ENCODE measurements at places on chromosomes 2 and 18.

GRCh38 chr18:56083523-56084287, 495.7 kb upstream of the TCF4 start:
- DNase-seq, result no peak

- no peak for DNase-seq
Measured at GRCh38 chr2:34447097-34447496, 848.0 kb upstream of the FAM98A start.

GRCh38 chr2:25279091-25279651, 62.6 kb downstream of the DNMT3A start:
- no peak for DNase-seq

- DNase-seq, result no peak
Measured at GRCh38 chr2:217215877-217216276, 356.0 kb upstream of the TNP1 start.

GRCh38 chr2:164896634-164897355, 55.2 kb upstream of the COBLL1 start:
- DNase-seq, result no peak

DNA sequence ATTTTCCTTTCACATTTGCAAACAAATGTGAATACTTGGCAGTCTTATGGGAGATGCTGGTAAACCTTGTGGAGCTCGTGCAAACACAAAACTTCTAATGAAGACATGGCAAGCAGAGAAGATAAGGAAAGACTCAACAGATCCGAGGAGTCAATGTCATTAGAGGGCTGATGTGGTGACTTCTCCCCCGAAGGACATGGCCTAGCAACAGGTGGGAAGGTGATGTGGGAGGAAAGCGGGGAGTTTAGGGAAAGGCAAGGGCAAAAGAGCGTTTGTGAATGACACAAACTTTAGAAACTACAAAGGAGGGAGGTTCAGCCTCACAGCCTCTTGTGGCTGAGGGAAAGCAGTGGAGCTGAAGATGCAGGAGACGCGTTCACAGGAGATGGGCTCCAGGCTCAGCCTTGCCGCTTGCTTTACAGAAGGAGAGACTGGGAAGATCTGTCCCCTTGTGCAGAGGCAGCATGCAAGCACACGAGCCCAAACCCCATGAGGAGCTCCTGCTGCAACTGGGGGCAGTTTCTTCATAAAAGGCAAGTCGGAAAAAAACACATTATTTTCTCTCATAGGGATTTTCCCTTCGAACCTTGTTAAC, 86.6 kb downstream of the SOWAHC start:
- DNase-seq, result no peak

DNA sequence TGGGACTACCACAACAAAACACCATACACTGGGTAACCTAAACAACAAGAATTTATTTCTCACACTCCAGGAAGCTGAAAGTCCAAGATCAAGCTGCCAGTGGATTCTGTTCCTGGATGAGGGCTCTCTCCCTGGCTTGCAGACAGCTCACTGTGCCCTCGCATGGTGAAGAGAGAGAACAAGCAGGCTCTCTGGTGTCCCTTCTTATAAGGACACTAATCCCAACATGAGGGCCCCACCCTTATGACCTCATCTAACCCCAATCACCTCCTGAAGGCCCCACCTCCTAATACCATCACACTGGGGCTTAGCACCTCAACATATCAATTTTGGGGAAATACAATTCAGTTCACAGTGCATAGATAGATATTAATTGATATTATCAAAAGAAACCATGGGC, 83.5 kb downstream of the BIN1 start:
- DNase-seq, result no peak

DNA sequence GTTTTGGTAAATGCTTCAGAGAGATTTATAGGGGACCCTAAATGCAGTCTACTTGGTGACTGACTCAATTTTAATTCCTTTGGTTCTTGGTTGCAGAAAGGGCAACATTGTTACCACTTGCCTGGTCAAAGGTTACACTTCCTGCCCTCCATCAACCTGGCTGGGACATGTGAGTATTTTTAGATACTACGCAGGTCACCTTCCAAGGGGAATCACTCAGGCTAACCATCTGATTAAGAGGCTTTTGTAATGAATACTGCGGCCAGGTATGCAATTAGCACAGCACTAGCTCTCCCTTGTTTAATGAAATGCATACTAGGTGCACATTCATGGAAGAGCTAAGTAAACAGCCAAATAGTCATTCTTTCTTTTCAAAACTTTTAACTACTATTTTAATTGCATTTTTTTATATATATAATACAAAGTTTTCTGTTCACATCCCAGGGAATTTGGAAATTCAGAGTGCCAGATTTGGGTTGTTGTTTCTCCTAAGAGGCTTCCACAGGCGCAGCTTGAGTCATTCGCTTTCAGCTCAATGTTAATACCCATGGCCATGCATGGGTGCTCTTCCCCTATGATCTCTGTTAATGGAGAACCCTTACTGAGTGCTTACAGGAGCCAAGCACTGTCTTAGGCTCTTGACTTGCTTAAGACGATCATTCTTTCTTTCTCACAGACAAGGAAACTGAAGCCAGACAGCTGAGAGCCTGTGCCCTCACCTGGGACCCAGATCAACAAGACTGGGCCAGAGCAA, 152.2 kb downstream of the MTX2 start:
- DNase-seq, result no peak

GRCh38 chr2:59076079-59076619, 835.0 kb upstream of the FANCL start:
- DNase-seq, result no peak

DNA sequence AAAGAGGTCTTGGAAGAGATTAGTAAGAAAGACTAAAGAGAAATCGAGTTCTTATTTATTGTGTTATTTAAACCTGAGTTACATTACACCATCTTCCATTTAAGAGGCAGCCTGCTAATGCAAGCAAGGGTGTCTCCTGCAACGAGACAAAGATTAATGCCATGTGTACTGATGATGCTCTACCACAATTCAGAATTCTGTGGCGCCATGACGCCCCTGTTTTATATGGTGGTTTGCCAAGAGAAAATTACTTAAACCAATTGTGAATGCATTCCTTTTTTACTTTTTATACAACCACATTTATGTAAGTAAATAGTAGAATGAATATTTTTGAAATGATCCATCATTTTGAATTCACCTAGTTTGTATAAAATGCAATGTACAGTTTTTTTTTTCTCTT, 356.1 kb upstream of the ZEB2 start:
- DNase-seq, result no peak

Data from neural crest cell (in vitro differentiated cells).